ENCODE measurements at places on chromosomes 1 and 21. TPM values are rescaled to one million over a fixed set of nuclear protein-coding genes. Genes with fewer than 3 reads are reported as not detected.
A peak's percentile ranks its signal among the peaks of the same experiment; 100 is the strongest.

- ATAC-seq: no peak
Measured at GRCh38 chr1:116850436-116850835, 59.3 kb upstream of the PTGFRN start.

GRCh38 chr1:87449348-87449963, 120.8 kb downstream of the LMO4 start:
- ATAC-seq: peak; percentile 91

GRCh38 chr21:18340387-18340942, 63.1 kb downstream of the TMPRSS15 start:
- ATAC-seq: no peak

The CITED4 gene
- 2.1 TPM for total RNA-seq

GRCh38 chr1:17665054-17665453, 90.1 kb upstream of the ACTL8 start:
- no peak for ATAC-seq

The HTR1D gene
- not detected for total RNA-seq

The S100A3 gene
- total RNA-seq: not detected

- peak; percentile 74 for ATAC-seq
Measured at GRCh38 chr1:202835548-202836072, 24.9 kb downstream of the PCAT6 start.

The KLHL20 gene
- total RNA-seq: 16.1 TPM

Data from activated T-helper 17 cell treated with anti-CD3 and anti-CD28 coated beads, Interleukin-2, amount 50 U/mL, for 72 hours (primary cell).